ENCODE measurements at places on chromosomes 5 and 9.
A peak's percentile ranks its signal among the peaks of the same experiment; 100 is the strongest.

GRCh38 chr9:3842839-3843238 is 317.0 kb upstream of the RFX3 start:
- DNase-seq: no peak

DNA sequence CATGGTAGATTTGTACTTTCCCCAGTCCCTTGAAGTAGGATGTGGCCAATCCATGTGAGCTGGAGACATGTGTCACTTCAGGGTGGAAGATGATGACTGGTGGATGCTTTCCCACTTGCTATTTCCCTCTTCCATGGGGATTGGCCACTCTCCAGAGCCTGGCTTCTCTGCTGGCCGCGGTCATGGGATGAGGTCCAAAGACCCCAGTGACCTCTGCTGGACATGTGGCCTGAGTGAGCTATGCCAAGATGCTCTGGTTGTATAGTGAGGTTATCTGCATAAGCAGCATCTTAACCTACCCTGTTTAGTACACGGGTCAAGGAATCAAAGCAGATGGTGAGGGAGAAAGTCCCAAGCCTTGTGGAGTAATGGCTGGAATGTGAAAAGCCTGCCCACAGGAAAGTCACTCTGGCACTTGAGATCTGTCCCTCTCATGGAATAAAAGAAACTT is 47.1 kb downstream of the SH3PXD2B start:
- peak; percentile 60 for DNase-seq

DNA sequence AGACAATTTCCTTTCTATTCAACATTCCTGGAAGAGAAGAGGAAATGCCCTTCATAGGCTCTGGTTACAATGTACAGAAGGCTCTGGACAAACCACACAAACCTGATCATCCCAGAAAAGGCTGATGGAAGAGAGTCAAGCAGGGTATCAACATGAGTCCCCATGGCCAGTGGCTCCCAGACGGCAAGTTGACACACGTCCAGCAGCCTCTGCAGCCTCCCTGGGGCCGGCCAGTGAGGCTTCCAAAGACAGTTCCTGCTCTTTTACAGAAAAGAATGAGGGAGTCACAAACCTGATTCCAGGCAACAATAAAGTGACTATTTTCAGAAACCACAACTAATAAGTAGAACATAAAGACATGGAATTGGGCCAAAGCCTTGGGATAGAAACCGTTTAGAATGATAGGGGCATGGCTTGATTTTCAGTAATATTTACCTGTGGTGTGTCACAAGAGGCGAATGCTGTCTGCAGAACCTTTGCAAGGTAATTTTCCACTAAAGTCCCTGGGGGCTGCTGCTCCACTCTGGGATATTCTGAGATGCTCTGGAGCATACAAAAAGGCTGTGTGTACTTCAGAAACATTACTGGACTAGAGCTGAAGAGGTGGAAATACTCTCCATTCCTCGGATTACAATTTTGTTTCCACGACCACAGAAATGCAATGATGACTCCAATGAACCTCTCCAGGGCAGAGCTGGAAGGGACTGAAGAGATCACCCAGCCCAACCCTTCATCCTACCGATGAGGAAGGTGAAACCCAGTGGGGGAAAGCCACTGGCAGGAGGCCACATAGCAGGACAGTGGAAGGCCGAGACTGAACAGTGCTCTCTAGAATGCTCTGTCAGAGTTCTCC is 10.4 kb downstream of the MED27 start:
- DNase-seq: peak; percentile 49

GRCh38 chr5:155019601-155020226 is 6.2 kb downstream of the KIF4B start:
- no peak for DNase-seq

Measured in fibroblast of the aortic adventitia (primary cell).